Psoas muscle (tissue), 8 donors: ENCODE measurements at places on chromosomes 3 and 15. TPM values are rescaled to one million over a fixed set of nuclear protein-coding genes. Genes with fewer than 3 reads are reported as not detected.

DNA sequence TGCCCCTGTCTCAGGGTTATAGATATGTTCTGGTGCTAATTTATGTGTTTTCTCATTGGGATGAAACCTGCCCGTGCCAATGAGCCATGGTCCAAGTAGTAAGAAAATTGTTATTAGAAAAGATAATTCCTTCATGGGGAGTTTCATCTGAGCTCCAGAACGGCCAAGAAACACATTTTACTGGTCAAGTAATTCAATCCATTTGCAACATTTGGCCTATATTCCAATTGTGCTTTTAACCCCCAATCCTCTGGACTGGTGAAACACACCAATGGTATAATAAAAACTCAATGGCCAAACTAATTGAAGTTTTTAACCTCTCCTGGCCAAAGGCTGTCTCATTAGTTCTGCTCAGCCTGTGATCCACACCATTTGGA, 53.7 kb upstream of the XCR1 start:
- H3K4me3 ChIP-seq: no peak overlapping the region
- no peak for DNase-seq

DNA sequence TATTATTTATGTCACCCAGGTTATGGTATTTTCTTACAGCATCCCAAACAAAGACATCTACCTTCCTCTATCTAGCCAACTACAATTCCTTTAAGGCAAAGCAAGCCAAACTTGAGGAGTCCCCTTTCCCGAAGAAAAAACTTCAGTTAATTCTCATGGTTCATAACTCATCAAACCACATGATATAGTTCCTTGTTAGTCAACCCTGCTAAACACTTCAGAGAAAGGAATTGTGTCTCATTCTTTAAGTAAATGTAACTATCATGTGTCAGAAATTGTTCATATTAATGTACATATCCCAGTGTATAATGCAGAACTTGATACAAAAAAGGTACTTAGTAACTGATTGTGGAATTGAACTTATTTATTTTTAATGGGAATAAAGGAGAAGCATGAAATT, 44.4 kb downstream of the ST3GAL6 start:
- H3K4me3 ChIP-seq: no peak overlapping the region
- H3K36me3 ChIP-seq: peaks cover 53% of the 10 kb centered on the region
- no peaks in the 10 kb centered on the region for H3K4me1 ChIP-seq
- no peak for DNase-seq

Gene LYZL4
- total RNA-seq: not detected

DNA sequence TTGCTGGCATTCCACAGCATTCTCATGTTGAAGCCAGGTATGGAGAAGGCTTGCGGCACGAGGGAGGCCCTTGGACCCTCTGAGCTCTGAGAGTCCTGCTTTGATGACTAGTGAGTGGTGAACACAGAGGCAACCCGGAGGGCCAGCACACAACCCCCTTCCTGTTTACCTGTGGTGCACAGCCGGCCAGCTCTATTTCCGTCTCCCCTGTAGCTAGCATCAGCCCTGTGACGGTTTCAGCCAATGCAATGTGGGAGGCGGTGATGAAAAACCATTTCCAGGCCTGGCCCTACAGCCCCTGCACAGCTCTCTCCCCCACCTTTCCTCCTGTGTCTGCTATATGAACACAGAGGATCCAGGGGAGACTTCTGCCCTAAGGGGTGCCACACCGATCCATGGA, 76.8 kb upstream of the KLHL25 start:
- H3K4me3 ChIP-seq: no peak overlapping the region
- no peaks in the 10 kb centered on the region for H3K36me3 ChIP-seq
- no peaks in the 10 kb centered on the region for H3K27me3 ChIP-seq
- DNase-seq: no peak
- H3K27ac ChIP-seq: no peak overlapping the region

Gene ARPP19
- 372 TPM for total RNA-seq

Gene CCDC80
- total RNA-seq: 53.5 TPM
